ENCODE measurements at places on chromosomes 13 and 19.

DNA sequence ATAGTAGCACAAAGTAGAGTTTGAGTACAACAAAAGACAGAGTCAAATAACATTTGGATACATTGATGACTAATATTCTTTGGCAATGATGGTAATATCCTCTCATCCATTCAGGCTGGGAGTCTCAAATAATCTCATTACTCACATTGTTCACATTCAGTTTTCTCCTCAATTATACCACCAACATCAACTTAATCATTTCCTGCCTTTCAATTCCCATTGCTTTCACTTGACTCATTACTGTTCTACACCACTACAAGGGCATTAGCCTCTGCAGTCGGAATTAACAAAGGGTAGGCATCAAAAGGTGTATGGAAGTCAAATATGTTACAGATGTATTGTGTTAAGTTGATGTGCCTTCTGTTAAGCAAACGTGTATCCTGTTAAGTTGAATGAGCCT lies 518.4 kb upstream of the SLITRK1 start:
- DNase-seq: no peak

- no peak for DNase-seq
These were observed 18.8 kb downstream of the SMG9 start for GRCh38 chr19:43735957-43736356.

DNA sequence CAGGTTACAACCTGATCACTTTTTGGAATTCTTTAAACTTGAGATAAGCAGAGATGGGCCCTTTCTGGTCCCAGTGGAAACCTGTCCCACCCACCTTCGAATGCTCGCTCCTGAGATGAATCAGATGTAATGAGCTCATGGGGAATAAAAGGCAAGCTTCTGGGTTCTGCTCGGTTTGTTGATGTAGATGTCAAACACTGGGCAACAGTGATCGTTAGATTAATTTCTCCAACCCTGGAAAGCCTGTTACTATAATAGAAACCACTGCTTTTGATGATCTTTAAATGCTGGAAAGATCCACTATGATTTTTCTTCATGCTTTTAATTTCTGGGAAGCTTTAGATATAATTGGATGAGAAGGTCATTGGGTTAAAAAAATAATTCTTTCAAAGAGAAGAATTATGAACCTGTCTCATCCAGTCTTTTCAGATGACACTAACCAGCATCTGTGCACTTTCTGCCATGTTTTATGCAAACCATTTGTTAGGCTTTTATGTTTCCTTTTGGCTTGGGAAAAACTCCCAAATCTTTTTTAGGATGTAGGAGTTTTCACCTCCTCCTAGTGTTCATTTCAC lies 49.3 kb downstream of the B3GLCT start:
- DNase-seq: no peak

DNA sequence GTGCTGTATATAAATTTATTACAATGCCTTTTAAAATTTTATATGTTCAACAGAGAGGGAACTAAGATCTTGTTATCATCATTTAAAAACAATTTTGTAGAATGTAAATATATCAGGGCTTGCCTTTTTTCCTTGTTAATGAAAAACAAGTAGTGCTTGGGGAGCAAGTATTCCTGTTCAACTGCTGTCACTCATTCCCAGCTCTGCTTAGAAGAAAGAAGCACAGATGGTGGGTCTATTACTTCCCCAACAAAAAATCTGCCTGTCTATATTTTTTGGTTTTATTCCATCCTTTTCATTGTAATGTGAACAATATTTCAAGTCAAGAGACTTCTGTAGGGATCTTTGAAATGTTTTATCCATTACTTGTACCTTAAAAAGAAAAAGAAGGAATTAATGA lies 503.9 kb downstream of the GPC5 start:
- no peak for DNase-seq

DNA sequence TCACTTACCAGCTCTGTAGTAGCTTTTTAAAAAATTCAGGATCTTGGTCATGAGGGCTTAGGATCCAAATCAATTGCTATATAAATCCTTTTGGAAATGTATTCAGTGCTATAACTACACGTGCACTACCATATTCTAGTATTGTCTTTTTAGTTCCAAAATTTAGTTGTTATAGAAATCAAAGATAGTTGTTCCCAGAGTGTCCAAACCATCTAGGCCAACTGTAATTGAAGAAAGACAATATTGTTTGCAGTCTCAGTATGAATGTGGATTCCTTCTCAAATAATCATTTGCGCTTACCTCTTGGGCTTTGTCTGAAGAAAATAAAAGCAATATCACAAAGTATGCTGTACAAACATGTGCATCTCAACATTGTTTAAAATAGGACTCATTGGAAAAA lies 184.1 kb upstream of the EDNRB start:
- no peak for DNase-seq

All from suppressor macrophage (primary cell).